NK-92 treated with Interleukin-12 subunit alpha and Interleukin-12 subunit beta, amount 100 ng/mL, for 24 hours (cell line): ENCODE measurements at places on chromosomes 16 and 17.

DNA sequence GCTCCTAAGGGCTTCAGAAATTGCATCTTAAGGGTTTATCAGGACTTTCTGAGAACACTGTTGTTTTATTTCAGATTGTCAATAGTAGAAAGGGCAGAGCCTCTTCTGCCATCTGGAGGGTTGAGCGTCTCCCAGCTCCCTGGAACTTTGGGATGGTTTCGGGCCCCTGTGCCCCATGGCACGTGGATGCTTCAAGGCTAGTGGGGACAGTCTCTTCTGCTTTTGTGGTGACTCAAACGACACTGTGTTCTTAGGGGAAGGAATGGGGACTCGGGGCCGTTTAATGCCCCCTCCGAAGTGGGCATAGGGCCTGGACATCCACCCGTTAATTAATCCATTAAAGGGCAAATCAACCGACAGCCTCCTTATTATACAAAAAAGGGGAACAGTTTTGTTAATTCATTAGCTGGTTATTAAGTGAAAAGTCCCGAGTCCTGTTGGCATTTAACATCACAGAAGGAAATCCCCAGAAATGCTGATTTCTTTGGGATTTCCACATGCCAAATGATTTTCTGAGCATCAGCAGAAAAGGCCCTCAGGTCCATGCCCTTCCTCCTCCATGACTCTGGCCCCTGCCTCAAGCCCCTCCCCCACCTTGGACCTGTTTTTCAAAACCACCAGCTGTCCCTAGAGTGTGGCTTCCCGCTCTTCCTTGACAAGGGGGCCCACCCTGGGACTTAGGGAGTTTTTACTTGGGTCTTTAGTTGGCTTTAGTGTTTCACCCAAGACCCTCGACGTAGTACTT is 68.7 kb downstream of the ARSG start:
- no peak for DNase-seq

- DNase-seq, result no peak
Observed at GRCh38 chr17:5535436-5535835, 48.9 kb downstream of the NLRP1 start.

- no peak for DNase-seq
Observed at GRCh38 chr16:71216714-71217113, 13.8 kb downstream of the HYDIN start.

GRCh38 chr17:17789828-17790636 is 46.8 kb downstream of the SREBF1 start:
- DNase-seq, result no peak

DNA sequence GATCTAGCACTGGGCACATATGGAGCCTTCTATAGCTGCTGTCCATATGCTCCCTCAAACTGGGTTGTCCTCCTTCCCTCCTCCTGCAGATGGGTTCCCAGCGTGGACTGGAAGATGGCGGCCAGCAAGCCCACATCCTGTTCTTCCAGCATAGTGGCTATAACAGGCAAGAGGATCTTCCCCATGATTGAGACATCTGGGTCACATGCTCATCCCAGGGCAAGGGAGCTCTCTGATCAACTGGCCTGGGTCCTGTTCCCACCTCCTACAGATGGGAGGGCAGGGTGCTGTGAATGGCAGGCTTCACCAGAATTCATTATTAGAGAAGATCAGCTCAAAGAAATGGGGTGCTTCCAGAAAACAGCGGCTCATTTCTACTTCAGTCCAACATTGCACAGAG is 210.2 kb downstream of the PARN start:
- DNase-seq, result no peak

DNA sequence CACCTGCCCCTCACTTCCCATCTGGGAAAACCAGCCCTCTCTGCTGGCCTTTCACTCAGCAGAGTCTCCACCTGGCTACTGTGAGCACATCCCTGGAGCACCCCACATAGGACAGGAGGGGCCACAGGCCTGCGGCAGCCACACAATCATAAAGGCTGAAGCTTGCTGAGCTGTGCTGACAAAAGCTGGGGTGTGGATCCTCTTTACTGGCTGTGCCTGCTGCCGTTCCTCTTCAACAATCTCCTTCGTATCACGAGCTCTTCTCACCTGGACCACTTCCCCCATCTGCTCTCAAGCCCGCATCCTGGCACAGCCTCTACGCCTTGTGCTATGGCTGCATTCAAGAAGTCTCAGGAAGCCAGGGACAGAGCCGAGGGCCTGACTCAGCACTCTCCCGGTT is 86.1 kb downstream of the ZNF778 start:
- no peak for DNase-seq

- no peak for DNase-seq
Observed at GRCh38 chr16:10572611-10573010, 7.8 kb downstream of the EMP2 start.

- DNase-seq, result no peak
Observed at GRCh38 chr16:57556941-57557541, 14.6 kb downstream of the ADGRG5 start.

DNA sequence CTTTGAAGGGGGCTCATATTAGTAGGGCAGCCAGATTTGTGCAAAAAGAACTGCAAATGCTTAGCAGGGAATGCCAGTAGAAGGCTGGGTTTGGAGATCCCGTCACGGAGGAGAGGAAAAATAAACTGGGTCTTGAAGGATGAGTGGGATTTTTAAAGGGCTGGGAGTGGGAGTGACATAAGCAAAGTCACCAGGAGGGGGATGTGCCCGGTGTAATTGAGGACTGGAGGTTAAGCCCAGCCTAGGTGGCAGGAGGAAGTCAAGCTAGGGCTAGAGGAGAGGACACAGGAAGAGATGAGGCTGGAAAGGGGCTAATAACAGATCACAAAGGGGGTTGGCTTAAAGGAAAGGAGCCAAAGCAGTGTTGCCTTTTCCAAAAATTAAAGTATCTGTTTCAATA is 23.2 kb upstream of the LONP2 start:
- DNase-seq, result no peak

GRCh38 chr16:67954421-67955196 is 10.7 kb upstream of the LCAT start:
- no peak for DNase-seq

DNA sequence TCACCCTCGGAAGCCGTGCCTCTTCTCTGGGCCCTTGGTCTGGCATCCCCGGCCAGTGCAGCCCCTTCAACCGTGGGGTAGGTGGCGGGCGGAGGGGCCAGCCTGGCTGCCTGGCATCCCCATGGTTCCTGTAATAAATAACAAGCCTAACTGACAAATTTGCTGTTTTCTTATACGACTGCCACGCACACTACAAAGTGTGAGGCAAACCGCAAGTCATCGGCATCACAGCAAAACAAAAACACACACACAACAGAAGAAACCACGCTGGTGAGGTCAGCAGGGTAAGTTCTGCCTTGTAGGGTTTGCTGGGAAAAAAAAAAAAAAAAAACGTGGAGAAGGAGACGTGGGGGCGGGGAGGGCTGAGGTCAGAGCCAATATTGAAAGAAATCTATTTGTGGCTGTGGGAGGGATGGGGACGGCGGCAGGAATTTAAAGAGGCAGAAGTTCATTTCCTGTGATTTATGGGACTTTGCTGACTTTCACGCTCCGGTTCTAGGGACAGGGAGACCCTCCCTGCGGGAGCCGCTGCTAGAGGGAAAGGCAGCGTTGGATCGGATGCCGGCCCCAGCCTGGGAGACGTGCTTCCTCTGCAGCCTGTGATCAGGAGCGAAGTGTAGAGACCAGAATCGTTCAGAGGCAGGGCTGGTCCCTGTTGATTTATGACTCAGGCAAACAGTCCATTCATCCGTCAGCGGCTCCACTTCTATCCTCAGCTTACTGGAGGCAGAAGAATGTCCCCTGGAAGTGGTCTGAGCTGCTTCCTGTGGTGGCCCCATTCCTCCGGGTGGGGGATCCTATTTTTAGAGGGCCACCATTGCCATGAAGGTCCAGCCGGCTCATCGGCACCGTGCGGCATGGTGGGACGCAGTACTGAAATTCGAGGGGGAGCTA is 162.8 kb downstream of the FOXL1 start:
- no peak for DNase-seq

DNA sequence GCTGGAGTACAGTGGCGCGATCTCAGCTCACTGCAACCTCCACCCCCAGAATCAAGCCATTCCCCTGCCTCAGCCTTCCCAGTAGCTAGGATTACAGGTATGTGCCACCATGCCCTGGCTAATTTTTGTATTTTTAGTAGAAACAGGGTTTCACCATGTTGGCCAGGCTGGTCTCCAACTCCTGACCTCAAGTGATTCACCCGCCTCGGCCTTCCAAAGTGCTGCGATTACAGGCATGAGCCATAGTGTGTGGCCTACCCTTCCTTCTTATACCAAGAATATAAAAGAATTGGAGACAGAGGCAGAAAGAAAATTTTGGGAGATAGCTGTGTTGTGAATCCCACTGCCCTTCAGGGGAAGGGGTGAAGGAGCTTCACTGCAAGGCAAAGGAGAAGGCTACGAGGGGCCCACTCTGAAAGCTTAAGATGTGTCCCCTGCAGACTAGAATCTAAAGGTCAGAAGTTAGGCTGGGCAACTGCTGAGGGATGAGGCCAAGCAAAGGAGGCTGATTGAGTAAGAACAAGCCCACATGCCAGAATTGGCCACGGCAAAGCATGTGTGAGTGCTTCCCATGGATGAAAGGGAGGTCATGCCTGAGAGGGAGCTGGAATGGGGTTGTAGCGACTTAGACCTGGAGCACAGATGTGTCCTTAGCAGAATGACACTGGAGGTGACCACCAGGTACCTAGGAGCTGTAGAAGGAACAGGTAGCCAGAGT is 8.4 kb upstream of the CRYBA1 start:
- DNase-seq, result peak; percentile 12

- no peak for DNase-seq
Observed at GRCh38 chr16:75695708-75696107, 5.6 kb downstream of the DUXB start.

DNA sequence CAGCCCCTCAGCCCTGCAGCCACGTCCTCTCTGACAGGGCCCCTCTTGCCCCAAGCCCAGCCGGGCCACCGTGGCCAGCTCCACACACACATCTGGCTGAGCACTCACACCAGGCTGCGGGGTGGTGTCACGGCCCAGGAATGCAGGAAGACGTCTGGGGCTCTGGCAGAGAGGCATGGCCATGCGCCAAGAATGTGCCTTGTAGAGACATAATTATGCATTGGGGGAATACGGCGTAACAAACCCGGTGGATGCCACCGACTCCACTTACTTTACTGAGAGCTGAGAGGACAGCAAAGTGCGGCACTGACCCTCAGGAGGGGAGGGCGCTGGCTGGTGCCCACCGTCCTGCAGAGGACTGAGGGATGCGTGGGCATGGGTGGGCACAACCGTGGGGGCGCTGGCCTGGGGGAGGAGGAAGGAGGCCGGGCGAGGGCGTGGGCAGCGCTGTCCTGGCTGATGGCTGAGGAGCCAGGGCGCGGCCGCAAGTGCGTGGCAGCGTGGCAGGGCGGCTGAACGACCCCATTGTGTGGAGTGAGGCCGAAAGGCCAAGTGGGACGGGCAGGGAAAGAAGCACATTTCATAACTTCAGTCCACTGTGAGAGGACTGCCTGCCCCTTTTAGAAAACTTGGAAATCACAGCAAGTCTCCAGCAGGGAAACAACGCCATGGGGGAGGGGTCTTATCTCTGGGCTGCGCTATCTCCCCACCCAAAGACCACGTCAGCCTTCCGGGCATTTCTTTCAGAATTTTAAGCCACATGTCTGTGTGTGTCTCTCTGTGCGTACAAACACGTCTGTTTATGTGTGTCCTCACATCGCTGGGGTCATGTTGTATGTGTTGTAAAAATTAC is 30.6 kb downstream of the METRNL start:
- no peak for DNase-seq

- DNase-seq, result no peak
Observed at GRCh38 chr17:29042679-29043538, at the start of gene PIPOX. Gene PIPOX (plus strand): TSS chr17:29043141. CDS start chr17:29043226, 85 bp downstream.

DNA sequence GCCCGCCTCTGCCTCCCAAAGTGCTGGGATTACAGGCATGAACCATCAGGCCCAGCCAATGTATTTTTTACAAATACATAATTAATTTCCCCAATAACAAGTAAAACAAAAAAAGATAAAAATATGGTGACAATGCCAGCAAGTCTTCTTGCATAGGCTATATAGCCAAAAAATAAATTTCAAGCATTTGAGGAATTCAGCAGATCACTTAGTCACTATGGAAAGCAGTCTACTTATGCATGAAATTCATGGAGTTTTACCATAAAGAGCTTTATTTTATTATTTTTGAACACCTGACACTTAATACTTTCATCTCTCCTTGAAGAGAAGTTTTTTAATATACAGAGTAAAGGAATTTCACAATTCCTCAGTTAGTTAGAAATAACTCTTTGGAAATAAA is 56.4 kb downstream of the BRIP1 start:
- DNase-seq, result no peak

DNA sequence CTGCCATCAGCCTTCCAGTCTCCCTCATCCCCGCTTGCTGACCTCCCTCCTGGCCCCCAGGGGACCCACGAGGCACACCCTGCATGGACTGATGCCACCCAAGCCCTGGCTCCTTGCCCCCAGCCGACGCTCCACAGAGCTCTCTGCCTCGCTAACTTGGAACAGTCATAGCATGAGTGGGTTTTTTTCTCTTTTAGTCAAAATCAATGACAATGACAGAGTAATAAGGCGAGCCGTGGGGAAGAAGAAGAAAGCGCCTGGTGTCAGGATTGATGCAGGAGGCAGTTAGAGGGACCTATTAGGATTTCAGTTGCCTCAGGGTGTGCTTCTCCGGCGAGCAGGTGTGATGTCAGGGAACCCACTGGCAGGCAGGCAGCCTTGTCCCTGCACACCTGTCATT is 176.3 kb upstream of the TNRC6C start:
- DNase-seq, result no peak

GRCh38 chr17:50818261-50818660 is 17.1 kb upstream of the WFIKKN2 start:
- DNase-seq, result no peak

DNA sequence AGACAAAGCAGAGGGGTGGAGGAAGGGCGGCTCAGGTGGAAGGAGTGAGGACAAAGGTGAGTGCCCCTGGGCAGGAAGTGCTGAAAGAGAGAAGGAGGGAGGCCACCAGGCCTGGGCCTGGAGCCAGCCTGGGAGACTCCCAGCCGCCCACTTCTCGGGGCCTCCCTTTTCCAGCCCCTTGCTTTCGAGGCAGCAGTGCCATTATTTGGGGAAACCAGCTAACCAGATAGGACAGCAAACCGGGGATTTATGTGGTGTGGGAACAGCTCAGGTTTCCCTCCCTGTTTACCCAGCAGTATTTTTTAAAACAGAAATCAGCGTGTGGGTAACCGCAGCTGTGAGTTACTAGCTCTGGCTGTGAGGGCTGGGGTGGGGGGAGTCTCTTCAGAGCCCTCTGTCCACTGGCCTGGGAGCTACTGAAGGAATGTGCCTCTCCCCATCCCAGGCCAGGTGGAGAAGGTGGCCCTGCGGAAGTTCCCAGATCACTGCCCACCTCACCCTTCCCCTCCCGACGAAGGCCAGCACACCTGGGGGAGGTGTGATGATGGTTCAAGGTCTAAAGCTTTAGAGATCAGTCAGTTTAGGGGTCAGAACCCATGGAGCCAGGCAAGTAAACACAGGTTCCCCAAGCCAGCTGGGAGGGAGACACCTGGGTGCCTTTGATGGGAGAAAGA is 8.4 kb upstream of the MEOX1 start:
- no peak for DNase-seq

GRCh38 chr16:6362321-6362720 is 970.3 kb upstream of the RBFOX1 start:
- no peak for DNase-seq

GRCh38 chr16:30092373-30093010 is 768 bp upstream of the TBX6 start:
- peak; percentile 71 for DNase-seq
